ENCODE measurements at places on chromosomes 5 and 9.
A peak's percentile ranks its signal among the peaks of the same experiment; 100 is the strongest.

DNA sequence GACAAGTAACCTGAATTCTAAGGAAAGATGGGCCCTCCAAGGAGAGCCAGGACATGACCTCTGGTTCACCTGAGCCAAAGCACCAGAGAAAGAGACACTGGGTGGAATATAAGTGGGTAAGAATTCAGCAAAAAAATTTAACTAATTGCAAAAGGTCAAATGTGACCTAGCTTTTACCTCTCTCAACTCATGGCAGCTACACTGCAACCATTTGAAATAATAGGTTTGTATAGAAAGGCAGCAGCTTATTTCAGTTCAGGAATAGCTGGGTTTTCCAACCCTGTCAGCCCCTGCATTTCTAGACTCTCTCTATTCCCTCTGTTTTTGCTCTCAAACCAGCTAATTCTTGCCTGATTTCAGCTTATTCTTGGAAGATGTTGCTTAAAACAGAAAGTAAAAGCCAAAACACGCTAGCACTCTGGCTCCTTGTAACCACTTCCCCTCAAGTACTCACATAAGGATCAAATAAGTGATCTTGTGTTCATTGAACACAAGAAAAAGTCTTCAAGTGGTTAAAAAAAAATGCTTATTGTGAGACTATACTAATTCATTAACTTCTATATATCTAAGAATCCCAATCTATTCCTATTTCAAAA is 101.1 kb upstream of the NR4A3 start:
- peak; percentile 30 for DNase-seq

DNA sequence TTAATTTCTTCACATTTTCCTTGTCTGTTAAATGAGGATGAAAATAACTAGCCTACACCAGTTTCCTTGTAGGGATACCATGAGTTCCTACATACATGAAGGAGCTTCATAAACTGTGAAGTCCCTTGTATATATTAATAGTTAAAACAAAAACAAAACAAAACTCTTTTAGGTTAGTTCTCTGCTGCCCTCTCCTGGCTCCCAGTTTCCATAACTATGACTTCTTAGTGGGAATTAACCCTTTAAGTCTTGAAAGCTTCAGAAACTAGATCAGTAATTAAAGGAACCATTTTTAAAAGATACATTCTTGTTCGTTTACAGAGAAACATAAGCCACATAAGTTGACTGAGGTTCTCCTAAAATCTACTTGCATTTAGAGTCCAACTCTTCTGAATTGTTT is 500.0 kb upstream of the C9orf72 start:
- peak; percentile 49 for DNase-seq

- DNase-seq, result no peak
Measured at GRCh38 chr5:132389585-132390286, 20.2 kb downstream of the SLC22A5 start.

- DNase-seq, result peak; percentile 61
Measured at GRCh38 chr5:69493396-69494133, 975 bp downstream of the OCLN start.

GRCh38 chr5:160959804-160960203 is 107.8 kb upstream of the ATP10B start:
- no peak for DNase-seq

DNA sequence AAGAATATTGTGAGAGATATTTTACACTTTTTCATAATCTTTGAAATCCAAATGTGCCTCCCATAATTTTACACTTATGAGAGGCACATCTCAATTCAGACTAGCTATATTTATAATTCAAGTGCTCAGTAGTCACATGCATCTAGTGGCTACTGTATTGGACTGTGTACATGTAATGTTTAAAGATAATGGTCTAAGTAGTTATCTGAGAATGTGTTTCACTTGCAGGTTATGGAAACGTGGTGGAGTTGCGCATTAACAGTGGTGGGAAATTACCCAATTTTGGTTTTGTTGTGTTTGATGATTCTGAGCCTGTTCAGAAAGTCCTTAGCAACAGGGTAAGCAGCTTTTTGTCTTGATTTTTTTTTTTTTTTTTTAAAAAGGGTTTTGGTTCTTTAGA is 28.8 kb downstream of the G3BP1 start:
- peak; percentile 57 for DNase-seq

- peak; percentile 79 for DNase-seq
Measured at GRCh38 chr9:77455312-77455927, 192.7 kb downstream of the GNA14 start.

DNA sequence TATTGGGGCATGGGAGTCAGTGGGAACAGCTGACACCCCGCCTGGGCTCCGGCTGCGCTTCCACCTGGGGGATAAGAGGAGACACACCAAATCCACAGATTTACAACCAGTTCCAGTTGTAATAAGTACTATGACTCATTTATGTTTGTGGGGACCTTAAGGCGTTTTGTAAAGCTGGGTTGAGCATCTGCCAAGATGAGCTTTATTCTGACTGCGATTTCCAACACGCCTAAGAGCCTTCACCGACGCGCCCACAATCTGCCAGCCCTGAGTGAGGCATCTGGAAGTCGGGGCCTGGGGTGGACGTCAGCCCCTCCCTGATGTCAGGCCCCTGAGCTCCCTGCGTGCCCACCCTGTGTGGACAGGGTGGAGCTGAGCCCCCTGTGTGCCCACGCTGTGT is 14.3 kb upstream of the LHX3 start:
- no peak for DNase-seq

All from hematopoietic multipotent progenitor cell treated with erythropoietin and hydrocortisone succinate and interleukin-3 and kit ligand, for 6 days (in vitro differentiated cells).